ENCODE measurements at places on chromosomes 12 and 14.

DNA sequence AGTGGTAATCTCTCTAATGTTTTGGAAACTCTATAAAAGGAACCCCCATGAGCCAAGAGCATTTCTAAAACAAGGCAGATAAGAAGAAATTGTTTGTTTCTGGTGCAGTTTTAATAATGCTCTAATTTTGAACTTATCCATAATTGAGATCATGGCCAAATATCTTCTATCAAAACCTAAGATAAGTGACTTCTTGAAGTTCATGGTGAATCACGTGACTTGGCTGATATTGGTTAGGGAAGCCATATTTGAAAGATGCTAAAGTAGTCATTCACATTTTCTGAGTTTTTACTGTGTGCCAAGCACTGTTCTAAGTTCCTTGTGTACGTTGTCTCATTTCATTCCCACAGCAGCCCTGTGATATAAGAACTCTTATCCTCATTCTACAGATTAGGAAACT, 157.9 kb downstream of the KICS2 start:
- no peaks in the 10 kb centered on the region for H3K36me3 ChIP-seq
- no peak overlapping the region for H3K27ac ChIP-seq
- no peaks in the 10 kb centered on the region for H3K4me1 ChIP-seq
- H3K4me3 ChIP-seq, result no peak overlapping the region
- no peak for DNase-seq

- no peaks in the 10 kb centered on the region for H3K36me3 ChIP-seq
- peaks cover 5% of the 10 kb centered on the region for H3K27me3 ChIP-seq
- no peak overlapping the region for H3K27ac ChIP-seq
- DNase-seq, result no peak
- H3K4me1 ChIP-seq, result no peaks in the 10 kb centered on the region
Measured at GRCh38 chr14:58077621-58078020, 74.4 kb downstream of the ARMH4 start.

DNA sequence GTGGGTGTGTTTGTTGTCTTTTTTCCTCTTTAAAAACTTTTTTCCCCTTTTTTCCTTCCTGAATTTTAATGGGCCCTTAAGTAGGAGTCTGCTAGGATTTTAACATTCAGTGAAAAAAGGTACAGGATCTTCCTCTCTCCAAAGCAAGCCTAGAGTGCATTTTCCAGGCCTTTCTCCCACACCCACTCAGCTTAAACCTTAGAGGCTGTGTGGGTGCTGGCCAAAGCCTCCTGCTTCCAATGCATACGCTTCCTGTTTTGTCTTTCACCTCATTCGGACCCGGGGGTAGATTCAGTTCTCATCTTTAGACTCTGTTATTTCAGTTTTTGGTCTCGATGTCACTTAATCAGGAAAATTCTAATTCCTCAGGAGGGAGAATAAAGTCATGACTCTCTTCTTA, 51.2 kb downstream of the TMEM30B start:
- no peak overlapping the region for H3K4me3 ChIP-seq
- H3K4me1 ChIP-seq, result no peaks in the 10 kb centered on the region
- no peak for DNase-seq
- no peaks in the 10 kb centered on the region for H3K36me3 ChIP-seq

DNA sequence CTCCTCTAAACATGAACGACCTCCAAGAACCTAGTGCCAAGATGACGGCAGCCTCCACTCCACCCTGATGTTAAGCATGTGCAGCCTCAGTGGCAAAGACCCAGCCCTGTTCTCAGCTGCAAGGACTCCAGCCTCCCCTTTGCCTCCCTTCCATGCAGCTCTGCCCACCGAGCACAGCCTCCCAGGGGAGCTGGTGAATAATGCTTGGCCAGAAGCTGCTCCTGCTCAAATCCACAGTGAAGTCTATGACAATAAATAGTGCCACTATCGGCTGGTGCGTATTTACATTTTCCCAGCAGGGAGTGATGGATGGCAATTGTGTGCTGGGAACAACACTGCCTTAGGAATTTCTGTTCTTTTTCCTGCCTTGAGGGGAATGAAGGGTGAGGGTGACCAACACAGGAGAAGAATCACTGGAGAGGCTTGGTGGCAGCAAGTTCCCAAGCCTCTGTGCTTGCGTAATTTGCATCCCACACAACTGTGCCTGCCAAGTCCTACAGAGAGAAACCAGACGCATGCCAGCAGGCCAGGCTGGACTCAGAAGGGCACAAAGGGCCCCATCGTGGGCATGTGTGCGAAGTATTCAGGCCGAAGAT, 29.9 kb upstream of the TC2N start:
- no peak for DNase-seq
- peaks cover 6% of the 10 kb centered on the region for H3K27me3 ChIP-seq
- H3K4me1 ChIP-seq, result no peaks in the 10 kb centered on the region
- no peaks in the 10 kb centered on the region for H3K36me3 ChIP-seq
- H3K4me3 ChIP-seq, result no peak overlapping the region

DNA sequence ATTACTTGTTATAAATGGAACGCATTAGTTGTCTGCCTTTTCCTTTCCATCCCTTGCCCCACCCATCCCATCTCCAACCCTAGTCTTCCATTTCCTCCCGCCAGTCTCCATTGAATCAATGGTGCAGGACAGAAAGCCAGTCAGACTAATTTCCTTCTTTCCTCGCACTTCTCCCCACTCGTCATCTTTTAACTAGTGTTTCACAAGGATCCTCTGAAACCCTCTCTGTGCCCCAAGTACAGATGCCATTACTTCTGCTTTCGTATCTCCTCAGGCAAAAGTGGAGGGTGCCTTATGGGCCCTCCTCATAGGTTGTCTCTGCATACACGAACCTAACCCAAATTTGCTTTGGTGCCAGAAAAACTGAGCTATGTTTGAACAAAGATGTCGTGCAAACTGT, 4.2 kb downstream of the DAZAP2 start:
- no peak for DNase-seq
- peak overlapping the region; percentile 56 for H3K27ac ChIP-seq
- peaks cover 47% of the 10 kb centered on the region for H3K4me1 ChIP-seq
- peaks cover 37% of the 10 kb centered on the region for H3K36me3 ChIP-seq
- H3K4me3 ChIP-seq, result peak overlapping the region; percentile 12

DNA sequence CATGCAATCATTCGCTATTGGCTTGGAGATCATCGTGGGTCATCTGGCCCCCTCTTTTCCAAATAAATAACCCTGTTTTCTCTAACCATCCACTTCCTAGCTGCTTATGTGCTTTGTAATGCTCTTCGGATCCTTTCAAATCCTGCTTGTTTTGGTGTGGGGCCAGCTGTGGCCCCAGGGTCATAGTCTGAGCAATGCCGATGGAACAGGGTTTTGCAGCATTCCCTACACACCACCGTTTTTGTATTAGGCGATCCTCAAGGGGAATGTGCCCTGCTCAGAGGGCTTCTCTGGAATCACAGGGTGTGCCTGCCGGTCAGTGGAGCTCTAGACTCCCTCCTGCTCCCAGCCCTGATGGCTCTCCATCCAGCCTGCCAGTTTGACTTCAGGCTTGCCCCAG, 78.1 kb upstream of the NRXN3 start:
- no peak for DNase-seq
- no peak overlapping the region for H3K4me3 ChIP-seq
- peaks cover 2% of the 10 kb centered on the region for H3K27me3 ChIP-seq
- H3K36me3 ChIP-seq, result no peaks in the 10 kb centered on the region
- no peaks in the 10 kb centered on the region for H3K4me1 ChIP-seq

GRCh38 chr12:70444903-70445302, 78.8 kb downstream of the KCNMB4 start:
- peaks cover 1% of the 10 kb centered on the region for H3K36me3 ChIP-seq
- H3K4me3 ChIP-seq, result no peak overlapping the region
- no peak for DNase-seq
- H3K27ac ChIP-seq, result no peak overlapping the region
- no peaks in the 10 kb centered on the region for H3K27me3 ChIP-seq

DNA sequence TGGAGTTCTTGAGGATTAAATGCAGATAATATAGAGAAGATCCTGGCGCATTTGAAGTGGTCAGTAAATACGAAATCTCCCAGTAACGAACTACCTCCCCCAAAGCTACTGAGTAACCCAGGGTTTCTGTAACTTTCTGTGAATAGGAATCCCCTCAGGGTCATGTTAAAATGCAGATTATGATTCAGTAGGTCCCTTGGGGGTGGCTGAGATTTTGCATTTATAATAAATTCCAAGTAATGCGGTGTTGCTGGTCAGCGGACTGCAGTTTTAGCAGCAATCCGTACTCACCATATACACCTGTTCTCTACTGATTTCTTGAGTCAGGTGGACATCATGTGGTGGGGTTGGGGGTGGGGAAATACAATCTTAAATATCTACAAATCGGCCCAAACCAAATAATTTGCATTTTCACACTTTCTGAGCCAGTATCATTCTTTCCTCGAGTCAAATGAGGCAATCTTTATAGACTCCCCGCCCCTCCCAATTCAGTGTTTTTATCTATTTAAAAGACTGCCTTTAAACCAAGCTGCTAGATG, 868 bp downstream of the SPATA7 start:
- H3K27ac ChIP-seq, result peak overlapping the region; percentile 86
- DNase-seq, result no peak
- H3K27me3 ChIP-seq, result no peaks in the 10 kb centered on the region

- H3K27ac ChIP-seq, result peak overlapping the region; percentile 99
- no peaks in the 10 kb centered on the region for H3K36me3 ChIP-seq
- H3K27me3 ChIP-seq, result no peaks in the 10 kb centered on the region
- no peak for DNase-seq
Measured at GRCh38 chr12:12804432-12804886, 8.7 kb upstream of the DDX47 start.

- peaks cover 2% of the 10 kb centered on the region for H3K27me3 ChIP-seq
- no peak for DNase-seq
- no peaks in the 10 kb centered on the region for H3K36me3 ChIP-seq
- H3K4me1 ChIP-seq, result no peaks in the 10 kb centered on the region
- no peak overlapping the region for H3K4me3 ChIP-seq
Measured at GRCh38 chr12:91845365-91845764, 300.3 kb downstream of the BTG1 start.

DNA sequence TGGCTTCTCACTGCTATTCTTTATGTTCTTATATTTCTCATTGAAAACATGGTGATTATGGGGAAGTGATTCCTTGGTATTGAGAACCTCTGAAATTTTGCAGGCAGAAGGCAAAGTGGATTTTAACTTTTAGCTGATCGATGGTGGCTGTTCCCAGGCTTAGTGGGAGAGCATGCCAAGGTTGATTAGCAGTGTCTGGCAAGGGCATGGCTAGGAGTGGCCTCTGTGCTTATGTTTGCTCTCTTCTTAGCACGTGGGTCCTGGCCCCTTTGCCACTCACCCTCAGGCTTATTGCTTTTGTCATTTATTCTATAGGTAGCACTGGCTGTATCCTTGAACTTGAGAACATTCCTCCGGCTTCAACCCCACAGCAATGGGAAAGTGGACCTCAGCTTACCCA, 2.1 kb downstream of the MVK start:
- H3K4me3 ChIP-seq, result no peak overlapping the region
- peaks cover 12% of the 10 kb centered on the region for H3K36me3 ChIP-seq
- H3K27me3 ChIP-seq, result no peaks in the 10 kb centered on the region
- no peak overlapping the region for H3K27ac ChIP-seq
- no peak for DNase-seq

GRCh38 chr12:116538076-116538591, 21.0 kb upstream of the MAP1LC3B2 start:
- no peak for DNase-seq
- peak overlapping the region; percentile 61 for H3K4me3 ChIP-seq
- H3K36me3 ChIP-seq, result no peaks in the 10 kb centered on the region
- peaks cover 45% of the 10 kb centered on the region for H3K4me1 ChIP-seq

DNA sequence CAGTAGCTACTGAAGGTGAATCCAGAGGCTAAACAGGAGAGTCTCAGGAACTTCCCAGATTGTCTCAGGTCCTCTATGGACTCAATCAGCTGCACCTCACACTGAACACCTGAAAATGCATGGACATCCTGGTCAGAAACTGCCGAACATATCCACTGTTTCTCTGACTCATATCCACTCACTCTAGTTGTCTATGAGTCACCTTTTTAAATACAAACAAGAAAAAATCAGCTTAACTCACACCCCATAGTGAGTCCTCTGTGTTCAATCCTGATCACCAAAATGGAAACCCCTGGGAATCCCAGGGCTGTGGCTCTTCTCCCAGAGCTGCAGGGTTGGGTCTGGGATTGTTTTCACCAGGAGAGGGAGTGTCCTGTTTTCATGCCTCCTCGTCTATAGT, 556.7 kb downstream of the TMEM121 start:
- no peak overlapping the region for H3K27ac ChIP-seq
- H3K27me3 ChIP-seq, result peaks cover 3% of the 10 kb centered on the region
- peaks cover under 1% of the 10 kb centered on the region for H3K36me3 ChIP-seq
- H3K4me3 ChIP-seq, result no peak overlapping the region
- DNase-seq, result no peak
- H3K4me1 ChIP-seq, result no peaks in the 10 kb centered on the region

- no peak overlapping the region for H3K4me3 ChIP-seq
- peak overlapping the region; percentile 86 for H3K27ac ChIP-seq
- peak; percentile 27 for DNase-seq
- no peaks in the 10 kb centered on the region for H3K27me3 ChIP-seq
- H3K4me1 ChIP-seq, result peaks cover 52% of the 10 kb centered on the region
- peaks cover 5% of the 10 kb centered on the region for H3K36me3 ChIP-seq
Measured at GRCh38 chr14:73777420-73777819, 63.2 kb upstream of the PNMA1 start.

GRCh38 chr12:40738856-40739255, 46.6 kb downstream of the CNTN1 start:
- no peaks in the 10 kb centered on the region for H3K36me3 ChIP-seq
- no peak overlapping the region for H3K27ac ChIP-seq
- H3K4me1 ChIP-seq, result no peaks in the 10 kb centered on the region
- DNase-seq, result no peak
- no peaks in the 10 kb centered on the region for H3K27me3 ChIP-seq

- H3K4me3 ChIP-seq, result peak overlapping the region; percentile 92
- H3K27ac ChIP-seq, result peak overlapping the region; percentile 98
- peaks cover 3% of the 10 kb centered on the region for H3K27me3 ChIP-seq
- peaks cover 2% of the 10 kb centered on the region for H3K36me3 ChIP-seq
- peaks cover 15% of the 10 kb centered on the region for H3K4me1 ChIP-seq
Measured at GRCh38 chr14:31560759-31561154, 447 bp upstream of the NUBPL start.

- DNase-seq, result no peak
Measured at GRCh38 chr12:121278169-121279070, 18.1 kb downstream of the CAMKK2 start.

DNA sequence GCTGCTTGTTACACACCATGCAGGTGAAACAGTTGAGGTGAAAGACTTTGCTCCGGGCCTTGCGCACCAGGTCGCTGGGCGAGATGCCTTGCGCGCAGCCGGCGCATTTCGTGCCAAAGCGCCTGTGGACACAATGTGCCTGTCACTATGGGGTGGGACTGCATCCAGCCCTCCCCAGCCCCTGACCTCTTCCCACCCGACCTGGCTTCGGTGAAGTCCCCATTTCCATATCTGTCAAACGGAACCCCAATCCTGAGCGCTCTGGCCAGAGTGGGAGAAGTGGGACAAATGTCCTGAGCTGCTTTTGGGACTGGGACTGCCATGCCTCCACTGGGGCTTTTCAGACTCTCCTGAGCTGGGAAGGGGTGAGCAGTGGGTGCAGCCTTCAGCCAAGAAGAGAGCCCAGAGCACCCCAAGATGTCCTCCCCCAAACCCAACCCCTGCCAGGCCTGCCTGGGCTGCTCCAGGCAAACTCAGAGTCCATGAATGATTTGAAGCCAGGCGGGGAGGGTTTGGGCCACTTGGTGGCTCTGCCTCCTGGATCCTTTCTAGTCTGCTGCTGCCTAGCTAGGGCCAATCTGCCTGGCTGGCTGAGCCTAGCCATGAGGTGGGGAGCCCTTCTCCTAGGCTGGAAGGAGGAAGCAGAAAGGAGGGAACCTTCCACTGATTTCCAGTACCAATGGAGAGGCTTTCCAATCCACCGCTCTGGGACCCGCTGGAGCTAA, 2.3 kb downstream of the LHX5 start:
- no peak for DNase-seq
- peaks cover 39% of the 10 kb centered on the region for H3K27me3 ChIP-seq
- peaks cover 16% of the 10 kb centered on the region for H3K4me1 ChIP-seq
- no peak overlapping the region for H3K4me3 ChIP-seq
- no peak overlapping the region for H3K27ac ChIP-seq
- H3K36me3 ChIP-seq, result no peaks in the 10 kb centered on the region
